AG09319 (cell line): ENCODE measurements at places on chromosomes 13 and 19.

- DNase-seq: no peak
Measured at GRCh38 chr19:32658075-32658474, 16.9 kb downstream of the ANKRD27 start.

GRCh38 chr19:19459707-19460251 is 54.3 kb downstream of the GATAD2A start:
- DNase-seq: no peak

- DNase-seq: no peak
Measured at GRCh38 chr13:87498681-87499080, 172.5 kb upstream of the SLITRK5 start.

DNA sequence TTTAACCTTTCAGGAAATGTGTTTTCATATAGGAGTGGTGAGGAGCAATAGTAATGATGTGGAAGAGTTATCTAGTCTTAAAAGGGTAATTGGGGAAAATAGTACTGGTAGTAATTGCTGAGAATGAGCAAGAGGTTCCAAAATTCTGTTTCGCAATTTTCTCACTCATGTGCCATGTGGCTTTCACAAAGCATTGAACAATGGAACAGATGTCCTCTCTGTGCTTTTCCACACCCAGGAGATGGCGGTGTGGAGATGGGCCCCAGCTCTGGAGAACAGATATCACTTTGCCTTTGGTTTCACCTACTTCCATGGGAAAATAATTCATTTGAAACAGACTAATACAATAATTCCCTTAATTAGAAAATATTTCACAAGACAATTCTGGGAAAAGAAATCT is 170.0 kb upstream of the SLC10A2 start:
- DNase-seq: no peak

DNA sequence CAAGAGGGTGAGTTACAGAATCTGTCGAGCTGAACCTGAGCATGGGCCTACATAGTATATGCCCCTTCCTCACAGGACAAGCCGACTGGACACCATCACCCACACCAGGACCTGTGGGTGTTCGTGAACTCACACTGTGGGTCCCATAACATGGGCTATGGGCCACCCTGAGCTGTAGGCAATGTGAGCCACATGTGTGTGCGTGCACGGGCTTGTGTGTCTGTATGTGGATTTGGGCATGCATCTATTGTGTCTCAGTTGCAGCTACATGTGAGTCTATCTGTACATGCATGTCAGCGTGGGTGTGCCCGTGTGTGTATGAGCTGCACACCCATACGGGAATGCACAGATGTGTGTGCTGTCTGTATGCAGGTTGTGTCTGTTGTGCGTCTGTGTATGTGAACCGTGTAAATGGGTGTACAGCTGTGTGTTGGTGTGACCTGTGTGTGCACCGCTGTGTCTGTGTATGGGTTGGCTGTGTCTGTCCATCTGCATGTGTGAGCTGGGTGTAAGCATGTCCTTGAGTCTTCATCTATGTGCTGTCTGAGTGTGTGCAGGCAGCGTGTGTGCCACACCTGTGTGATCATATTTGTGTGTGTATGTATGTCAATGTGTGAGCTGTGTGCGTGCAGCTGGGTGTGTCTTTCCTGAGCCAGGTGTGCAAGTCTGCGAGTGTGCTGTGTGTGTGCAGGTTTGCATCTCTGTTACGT is 1.7 kb downstream of the NOTCH3 start:
- DNase-seq: no peak

- DNase-seq: no peak
Measured at GRCh38 chr13:40756042-40756441, 14.9 kb downstream of the MRPS31 start.

- DNase-seq: no peak
Measured at GRCh38 chr19:34493038-34493648, 11.6 kb downstream of the WTIP start.

- DNase-seq: no peak
Measured at GRCh38 chr13:92768602-92769001, 458.0 kb upstream of the GPC6 start.

DNA sequence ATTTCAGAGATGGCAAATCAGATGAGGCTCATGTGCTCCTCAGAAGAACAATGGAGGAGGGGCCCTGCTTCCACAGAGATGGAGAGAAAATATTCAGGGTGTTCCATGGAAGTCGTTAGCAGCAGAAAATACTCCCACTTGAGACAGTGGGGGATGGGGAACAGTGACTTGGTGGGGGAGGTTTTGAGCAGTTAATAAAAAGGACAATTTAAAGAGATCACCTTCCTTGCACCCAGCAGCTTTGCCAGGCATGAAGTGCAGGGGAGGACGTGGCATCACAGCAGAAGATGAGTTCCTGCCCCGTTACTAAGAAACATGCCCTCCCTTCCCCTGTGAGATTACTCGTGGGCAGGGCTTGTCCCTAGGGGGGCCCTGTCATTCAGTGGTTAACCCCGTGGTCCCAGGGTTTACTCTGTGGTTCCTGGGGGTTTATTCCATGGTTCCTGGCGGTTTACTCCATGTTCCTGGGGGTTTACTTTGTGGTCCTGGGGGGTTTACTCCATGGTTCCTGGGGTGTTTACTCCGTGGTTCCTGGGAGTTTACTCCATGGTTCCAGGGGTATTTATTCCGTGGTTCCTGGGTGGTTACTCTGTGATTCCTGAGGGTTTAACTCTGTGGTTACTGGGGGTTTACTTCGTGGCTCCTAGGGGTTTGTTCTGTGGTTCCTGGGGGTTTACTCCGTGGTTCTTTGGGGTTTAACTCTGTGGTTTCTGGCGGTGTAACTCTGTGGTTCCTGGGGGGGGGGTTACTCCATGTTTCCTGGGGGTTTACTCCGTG is 49.2 kb downstream of the TMEM255B start:
- no peak for DNase-seq

GRCh38 chr19:33756177-33756576 is 40.5 kb upstream of the KCTD15 start:
- no peak for DNase-seq

DNA sequence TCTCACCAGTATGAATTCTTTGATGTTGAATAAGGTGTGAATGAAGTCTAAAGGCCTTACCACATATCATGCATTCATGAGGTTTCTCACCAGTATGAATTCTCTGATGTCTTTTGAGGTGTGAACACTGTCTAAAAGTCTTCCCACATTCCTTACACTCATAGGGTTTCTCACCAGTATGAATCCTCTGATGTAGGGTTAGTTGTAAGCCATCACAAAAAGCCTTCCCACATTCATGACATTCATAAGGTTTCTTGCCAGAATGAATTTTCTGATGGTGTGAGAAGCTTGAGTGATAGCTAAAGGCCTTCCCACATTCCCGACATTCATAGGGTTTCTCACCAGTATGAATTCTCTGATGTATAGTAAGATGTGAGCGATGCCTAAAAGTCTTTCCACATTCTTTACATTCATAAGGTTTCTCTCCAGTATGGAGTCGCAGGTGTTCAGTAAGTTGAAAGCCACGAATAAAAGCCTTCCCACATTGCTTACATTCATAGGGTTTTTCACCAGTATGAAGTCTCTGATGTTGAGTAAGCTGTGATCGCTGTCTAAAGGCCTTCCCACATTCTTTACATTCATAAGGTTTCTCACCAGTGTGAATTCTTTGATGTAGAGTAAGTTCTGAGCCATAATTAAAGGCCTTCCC is 27.7 kb downstream of the ZNF461 start:
- no peak for DNase-seq

DNA sequence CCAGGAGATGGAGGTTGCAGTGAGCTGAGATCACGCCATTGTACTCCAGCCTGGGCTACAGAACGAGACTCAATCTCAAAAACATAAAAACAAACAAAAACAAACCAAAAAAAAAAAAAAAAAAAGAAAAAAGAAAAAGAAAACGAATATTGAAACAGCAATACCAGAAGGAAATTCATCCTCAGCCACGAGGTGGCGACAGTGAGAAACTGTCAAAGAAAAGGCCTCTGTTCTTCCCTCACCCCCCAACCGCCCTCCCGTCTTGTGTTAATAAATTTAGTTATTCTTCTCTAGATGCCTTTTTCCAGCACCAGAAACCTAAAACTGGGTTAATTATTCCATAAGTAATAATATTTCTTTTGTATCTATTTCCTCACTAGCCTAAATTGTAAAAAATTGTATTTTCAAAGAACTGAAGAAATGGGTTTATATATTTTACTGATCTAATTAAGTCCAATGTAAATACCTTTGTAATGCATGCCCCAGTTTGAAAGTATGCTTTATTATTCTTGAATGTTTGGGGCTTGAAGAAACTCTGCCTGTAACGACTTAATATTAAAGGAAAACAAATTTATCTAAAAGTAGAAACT is 38.6 kb downstream of the LIG4 start:
- no peak for DNase-seq

DNA sequence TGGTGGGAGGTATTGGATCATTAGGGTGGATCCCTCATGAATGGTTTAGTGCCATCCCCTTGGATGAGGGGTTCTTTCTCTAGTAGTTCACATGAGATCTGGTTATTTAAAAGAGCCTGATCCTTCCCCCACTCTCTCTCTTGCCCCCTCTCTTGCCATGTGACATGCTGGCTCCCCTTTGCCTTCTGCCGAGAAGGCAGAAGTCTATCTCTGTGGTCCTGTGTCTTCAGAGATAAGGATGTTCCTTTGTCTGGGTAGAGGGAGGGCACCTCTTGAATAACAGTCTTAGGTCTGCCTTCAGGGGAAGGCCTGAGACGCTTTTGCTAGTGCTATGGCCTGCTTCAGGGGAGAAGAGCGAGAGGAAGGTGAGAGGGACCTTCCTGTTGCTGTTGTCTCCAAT is 2.0 kb upstream of the ZDHHC20 start:
- DNase-seq: no peak

GRCh38 chr13:106919638-106920037 is 351.7 kb upstream of the ARGLU1 start:
- no peak for DNase-seq

DNA sequence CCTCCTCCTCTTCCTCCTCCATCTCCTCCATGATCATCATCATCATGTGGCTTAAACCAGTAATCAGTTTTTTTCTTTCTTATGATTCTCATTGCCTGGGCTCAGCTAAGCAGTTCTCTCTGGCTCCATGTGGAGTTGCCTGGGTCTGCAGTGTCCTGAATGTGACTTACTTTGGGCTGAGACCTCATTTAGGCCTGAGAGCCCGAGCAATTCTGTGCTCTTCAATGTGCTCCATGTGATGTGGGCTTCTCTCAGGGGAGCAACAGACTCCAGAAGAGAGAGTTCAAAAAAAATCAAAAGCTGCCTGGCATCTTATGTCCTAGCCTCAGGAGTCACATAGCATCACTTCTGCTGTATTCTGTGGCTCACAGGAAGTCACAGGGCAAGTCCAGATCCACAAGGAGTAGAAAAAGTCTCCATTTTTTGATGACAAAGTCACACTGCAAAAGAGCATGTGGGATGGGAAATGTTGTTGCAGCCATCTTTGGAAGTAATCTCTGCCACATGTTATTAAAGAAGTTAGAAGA is 128.7 kb downstream of the MAB21L1 start:
- DNase-seq: no peak

- DNase-seq: no peak
Measured at GRCh38 chr19:45045671-45046353, 7.0 kb downstream of the CLASRP start.

DNA sequence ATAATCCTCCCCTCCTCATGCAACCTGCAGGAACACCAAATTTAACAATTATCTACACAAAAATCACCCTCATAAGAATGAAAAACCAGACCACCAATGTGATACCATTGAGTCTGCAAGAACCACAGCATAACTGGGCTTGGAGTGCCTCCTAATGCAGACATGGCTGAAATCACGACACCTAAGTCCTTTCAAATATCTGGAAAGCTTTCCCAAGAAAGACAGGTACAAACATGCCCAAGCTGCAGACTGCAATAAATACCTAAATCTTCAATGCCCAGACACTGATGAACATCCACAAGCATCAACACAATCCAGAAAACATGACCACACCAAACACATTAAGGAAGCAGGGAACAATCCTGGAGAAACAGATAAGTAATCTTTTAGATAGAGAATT is 417.1 kb downstream of the LMO7 start:
- DNase-seq: no peak

DNA sequence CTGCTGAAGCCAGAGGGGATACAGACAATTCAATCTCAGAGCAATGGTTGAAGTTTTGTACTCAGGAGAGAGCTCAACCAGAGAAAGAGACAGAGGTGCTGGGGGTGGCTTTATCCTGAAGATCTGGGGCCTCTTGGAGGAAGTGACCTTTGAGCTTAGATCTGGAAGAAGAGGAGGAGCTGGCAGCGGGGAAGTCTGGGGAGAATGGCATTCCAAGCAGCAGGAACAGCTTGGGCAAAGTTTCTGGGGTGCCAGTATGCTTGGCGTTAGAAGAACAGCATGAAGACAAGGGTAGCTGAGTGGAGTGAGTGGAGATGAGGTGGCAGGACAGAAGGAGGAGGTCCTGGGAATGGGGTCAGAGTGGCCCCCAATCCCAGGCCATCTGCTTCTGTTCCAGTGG is 11.3 kb downstream of the MAST3 start:
- no peak for DNase-seq

GRCh38 chr19:41886761-41887710 is 4.1 kb downstream of the ARHGEF1 start:
- DNase-seq: no peak

- no peak for DNase-seq
Measured at GRCh38 chr13:44388427-44389059, 14.9 kb downstream of the SERP2 start.

DNA sequence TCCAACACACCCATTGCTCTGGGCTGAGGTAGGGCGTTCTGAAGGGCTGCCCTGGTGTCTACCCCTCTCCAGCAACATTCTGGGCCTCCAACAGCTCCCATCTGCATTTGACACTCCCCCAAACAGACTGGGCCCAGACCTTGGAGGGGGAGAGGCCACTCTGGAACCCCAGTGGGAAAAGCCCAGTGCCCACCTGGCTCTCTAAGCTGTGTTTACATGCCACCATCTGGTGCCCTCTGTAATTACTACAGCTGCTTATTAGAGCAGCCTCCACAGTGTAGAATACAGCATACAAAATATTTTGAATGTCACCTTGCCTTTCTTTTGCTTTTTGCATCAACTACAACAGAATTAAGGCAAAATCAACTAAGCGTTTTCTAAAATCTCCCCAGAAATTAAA is 35.8 kb upstream of the TM9SF2 start:
- DNase-seq: no peak

GRCh38 chr13:99311137-99311536 is 3.9 kb upstream of the GPR183 start:
- no peak for DNase-seq
